ENCODE measurements at places on chromosomes 1 and 21.
A peak's percentile ranks its signal among the peaks of the same experiment; 100 is the strongest.

DNA sequence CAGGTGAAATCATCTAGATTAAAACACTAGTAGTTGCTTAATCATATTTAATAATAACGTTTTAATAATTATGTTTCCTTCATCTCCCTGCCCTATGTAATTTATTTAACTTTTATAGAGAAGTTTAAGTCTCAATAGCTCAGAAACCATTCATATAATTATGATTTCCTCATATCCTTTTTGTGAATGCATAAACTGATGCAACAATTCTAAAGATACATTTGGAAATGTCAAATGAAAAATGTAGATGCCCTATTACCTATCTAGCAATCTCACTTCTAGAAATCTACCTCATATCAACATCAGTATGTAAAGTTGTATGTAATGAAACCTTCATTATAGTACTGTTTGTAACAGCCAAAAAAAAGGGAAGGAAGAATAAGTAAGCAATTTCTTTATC, 10.5 kb downstream of the DRAM2 start:
- no peak for DNase-seq

DNA sequence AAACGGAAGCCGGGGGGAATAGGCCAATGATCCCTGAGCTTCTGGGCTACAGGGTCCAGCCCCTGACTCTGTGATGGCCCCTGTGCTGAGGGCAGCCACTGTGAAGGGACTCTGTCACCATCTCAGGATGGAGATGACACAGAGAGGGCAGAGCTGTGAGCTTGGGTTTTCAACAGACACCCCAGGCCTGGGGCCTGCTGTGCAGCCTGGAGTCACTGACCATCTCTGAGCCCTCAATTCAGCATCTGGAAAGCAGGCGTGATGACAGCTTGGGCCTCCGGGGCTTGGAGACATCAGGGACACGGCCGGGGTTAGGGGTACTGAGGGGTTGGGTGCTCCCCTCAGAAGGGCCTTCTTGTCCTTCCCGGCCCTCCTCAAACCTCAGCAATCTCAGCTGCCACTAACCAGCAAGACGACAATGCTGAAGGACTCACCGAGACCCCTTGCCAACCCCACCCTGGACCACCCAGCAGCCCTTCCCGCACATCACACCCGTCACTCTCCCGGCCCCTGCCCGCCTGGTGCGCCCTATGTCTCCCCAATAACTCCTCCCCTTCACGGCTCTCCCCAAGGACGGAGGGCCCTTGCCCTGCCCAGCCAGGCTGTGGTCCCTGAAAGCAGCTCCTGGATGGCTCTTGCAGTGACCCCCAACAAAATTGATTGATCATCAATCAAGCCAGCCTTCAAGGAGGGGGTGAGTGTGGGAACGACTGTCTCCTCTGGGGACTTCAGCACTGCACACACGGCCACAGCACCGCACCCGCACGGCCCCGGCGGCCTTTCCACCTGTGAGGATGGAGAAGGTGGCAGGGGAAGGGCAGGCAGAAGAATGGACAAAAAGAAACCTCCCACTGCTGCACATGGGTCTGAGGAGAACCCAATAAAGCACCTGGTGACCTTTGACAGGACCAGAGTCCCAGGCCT, 4.3 kb downstream of the MEGF6 start:
- DNase-seq, result no peak

DNA sequence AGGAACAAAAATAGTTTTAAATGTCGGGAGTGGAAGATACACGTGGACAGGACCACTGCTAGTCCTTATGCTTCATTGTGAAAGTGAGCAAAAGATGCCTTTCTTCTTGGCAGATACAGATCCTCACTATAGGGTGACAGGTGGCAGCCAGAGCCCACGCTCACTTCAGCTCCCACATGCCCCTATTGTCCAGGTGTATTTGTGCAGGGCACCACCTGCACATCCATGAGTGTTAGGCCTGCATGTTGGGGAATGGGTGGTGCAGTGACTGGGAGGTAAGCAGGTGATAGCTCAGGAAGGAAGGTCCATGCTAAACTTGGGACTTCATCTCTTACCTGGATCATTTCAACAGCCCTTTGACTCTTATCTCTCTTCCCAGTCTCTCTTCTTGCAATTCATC, 27.4 kb downstream of the SLC5A9 start:
- DNase-seq, result no peak

DNA sequence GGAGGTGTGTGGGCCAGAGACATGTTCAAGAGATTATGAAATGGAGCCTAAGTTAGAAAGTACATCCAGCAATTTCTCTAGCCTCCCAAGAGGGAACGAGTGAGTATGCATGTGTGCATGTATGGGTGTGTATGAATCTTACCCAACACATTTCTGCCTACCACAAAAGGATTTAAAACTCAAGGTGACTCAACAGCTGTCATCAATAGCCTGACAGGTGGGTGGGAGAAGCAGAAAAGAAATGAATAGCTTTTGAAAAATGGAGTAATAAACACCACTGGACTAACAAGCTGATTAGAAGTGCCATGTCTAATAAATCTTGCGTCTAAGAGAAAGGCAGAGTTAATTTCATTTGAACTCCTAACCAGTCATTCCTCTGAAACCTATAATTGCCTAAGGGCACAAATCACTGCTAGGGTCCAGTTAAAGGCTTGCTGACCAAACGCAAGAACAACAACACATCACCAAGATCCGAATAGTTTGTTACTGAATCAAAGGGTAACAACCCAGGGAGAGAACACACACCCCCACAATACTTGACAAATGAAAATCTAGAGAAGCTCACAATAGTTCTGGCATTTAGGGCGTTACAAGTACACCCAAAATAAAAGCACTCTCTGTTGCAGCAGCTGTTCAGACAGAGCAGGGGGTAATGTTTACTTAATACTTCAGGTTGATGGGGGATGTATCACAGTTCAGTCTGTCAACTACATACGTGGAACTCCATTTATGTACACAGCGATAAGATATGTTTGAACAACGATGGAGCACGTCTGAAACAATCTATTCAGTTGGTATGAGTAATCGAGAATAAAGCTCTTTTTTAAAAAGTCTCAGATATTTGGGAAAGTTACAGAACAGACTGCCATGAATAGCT, 1.4 kb downstream of the KIAA0319L start:
- DNase-seq, result peak; percentile 92

GRCh38 chr1:22804406-22804805, 93.8 kb downstream of the EPHB2 start:
- DNase-seq, result peak; percentile 24

DNA sequence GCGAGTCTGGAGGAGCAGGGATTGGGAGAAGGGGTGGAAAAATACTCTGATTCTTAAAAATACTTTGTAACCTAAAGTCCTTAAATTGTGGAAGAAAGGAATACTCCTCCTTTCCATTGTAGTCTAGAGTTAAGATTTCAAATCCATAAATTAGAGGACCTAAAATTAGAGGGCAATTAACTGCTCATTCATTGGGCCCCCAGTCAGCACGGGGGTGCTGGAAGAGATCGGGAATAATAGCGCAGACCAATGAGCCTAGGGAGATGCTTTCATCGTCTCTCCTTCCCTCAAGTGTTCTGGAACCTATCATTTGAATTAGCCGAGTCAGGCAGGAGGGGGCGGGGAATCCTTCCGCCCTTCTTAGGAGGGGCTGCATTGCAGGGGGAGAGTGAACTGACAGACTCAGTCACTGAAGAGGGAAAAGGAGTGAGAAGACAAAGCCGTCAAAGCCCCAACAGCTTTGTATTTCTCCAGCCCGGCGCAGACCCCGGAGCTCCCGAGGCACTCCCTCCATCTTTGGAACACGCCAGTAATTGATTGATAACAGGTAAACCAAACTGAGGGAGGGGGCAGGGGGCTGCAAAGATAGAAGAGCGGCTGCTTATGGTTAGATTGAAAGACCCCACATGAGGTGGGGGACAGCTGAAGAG, at the start of gene MLLT11:
TSS of gene MLLT11 (plus strand) at position 391 of the 650 bp plus-strand sequence. CDS start 6,828 bp downstream, outside the sequence.
- DNase-seq, result peak; percentile 57

GRCh38 chr1:81717230-81717629, 83.5 kb upstream of the ADGRL2 start:
- peak; percentile 57 for DNase-seq

DNA sequence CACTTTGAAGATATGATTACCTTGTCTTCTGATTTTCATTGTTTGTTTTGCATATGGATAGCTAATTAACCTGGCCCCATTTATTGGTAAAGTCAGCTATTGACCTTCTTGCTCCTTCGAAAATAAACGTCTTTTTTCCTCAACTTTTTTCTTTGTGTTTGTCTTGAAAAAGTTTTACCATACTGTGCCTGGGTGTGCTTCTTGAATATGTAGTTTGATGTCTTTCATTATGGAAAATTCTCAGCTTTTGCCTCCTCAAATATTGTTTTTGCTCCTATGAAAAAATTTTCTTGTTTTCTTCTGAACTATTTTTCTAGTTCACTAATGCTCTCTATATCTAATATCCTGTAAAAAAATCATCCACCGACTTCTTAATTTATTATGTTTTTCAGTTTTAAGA, 25.0 kb downstream of the LHX8 start:
- no peak for DNase-seq

DNA sequence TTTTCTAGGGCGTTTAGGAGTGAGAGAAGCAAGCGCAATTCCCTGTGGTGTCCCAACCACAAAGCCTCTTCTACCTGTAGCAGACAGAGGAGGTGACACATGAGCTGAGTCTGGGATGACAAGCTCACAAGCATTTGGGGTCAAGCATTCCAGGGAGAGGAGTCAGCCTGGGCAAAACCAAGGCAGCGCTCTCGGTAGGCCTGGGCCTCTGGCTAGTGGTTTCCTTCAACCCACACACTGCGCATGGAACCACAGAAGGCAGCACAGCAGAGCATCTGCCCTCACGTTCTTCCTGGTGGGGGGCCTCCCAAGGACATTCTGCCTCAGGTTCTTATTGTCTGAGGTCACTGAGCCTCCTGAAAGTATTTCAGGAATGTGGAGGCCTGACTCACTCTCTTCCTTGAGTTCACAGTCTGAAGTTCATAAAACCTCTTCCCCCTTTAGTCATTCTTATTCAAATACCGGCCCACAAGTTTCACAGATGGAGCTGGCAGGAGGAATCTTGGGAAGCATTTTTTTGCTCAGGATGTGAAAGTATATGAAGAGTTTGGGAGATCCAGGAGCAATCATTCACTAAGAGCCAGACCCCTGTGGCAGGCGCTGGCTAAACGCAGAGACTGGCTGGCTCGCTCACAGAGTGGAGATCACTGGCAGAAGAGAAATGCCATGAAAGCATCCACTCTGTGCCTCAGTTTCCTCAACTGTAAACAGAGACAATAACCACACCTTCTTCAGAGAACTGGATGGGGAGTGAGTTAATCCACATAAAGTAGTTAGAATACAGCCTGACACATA, 26.8 kb downstream of the CCN1 start:
- DNase-seq, result peak; percentile 98

DNA sequence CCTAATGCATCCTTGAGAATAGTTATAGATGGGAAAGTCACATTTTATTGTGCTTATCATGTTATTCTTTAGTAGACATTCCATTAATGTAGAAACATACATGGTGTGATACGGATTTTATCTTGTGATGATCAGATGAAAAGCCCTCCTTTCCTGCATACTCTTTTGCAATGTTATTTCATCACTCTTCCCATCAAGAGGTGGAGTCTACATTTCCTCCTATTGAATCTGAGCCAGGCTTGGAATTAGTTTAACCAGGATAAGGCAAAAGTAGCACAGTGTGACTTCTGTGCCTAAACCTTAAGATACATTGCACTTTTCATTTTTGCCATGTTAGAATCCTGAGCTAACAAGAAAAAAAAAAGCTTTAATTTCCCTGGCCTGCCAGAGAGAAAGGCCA, 393.7 kb upstream of the ST6GALNAC5 start:
- DNase-seq, result no peak

DNA sequence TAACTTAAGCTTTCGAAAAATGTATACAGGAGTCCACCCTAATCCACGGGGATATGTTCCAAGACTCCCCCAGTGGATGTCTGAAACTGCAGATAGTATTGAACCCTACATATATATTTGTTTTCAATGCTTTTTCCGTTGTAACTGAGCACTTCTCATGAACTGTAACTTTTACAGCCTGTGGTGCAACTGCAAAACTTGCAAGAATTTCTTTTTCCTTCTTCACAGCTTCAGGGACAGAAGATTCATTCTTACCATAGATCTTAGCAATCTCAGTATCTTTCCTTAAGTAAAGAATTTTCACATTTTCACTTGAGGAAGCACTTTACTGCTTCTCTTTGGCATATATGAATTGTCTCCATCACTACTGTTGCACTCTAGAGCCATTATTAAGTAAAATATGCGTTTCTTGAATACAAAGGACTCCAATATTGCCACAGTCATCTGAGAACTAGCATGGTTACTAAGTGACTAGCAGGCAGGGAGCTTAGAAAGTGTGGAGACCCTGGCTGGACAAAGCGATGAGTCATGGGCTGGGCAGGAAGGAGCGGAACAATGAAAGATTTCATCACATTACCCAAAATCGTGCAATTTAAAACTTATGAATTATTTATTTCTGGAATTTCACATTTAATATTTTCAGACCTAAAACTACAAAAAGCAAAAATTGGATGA, 14.1 kb downstream of the DPYD start:
- DNase-seq, result peak; percentile 50

GRCh38 chr1:147292631-147293251, 50.3 kb downstream of the CHD1L start:
- peak; percentile 82 for DNase-seq

GRCh38 chr21:46559291-46559983, 45.4 kb downstream of the S100B start:
- DNase-seq, result no peak

- DNase-seq, result no peak
Measured at GRCh38 chr1:44422161-44422560, 17.1 kb downstream of the RNF220 start.

GRCh38 chr1:200819726-200820125, 53.1 kb upstream of the GPR25 start:
- no peak for DNase-seq

DNA sequence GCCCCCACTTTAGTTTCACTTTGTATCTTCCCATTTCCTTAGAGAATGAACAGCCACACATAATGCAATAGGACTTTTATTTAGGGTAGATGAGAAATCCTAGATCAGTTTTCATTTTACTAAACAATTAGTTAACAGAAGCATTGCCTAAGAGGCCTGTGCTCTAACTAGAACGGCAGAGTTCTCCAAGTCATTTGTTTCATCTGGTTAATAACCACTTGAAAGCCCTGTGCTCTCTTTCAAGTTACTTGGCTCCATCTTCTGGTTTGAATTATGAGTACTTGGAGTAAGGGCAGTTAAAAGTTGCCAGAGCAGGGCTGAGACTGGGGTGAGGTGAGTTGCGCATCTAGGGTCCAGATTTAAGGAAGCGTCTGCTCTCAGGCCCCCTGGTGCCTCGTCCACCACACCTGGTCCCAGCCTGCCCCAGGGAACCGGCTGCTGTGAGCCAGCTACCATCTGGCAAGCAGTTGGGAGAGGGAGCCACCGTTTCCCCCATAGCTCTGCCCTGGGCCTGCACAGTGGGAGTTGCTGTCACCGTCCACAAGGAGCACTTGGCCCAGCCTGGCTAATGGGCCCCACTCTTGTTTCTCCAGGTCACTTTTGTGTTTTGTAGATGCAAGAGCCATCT, 18.1 kb upstream of the SLC44A3 start:
- DNase-seq, result peak; percentile 79

DNA sequence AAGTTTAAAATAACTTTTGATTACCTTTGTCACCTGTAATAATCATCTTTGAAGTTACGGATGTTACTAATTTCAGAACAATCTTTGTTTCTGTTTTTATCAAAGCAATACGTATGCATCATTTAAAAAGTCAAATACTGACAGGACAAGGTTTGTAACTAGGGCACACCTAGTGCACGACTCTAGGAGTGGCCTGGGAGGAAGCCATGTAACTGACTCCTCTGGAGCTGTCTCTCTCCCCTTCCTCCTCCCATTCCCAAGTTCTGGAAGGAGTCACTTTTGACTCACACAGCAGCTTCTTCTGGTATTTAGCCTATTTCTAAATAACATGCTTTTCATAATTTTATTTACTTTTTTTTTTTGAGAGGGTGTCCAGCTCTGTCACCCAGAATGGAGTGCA, 11.8 kb upstream of the RAP1GAP start:
- DNase-seq, result no peak

GRCh38 chr21:44687671-44688070, 5.7 kb upstream of the KRTAP12-1 start:
- DNase-seq, result no peak

Measured in mammary epithelial cell (primary cell).